Omental fat pad (tissue), 4 donors: ENCODE measurements at places on chromosomes 6 and 20. TPM values are rescaled to one million over a fixed set of nuclear protein-coding genes. Genes with fewer than 3 reads are reported as not detected.

Gene WFDC5
- total RNA-seq = not detected

DNA sequence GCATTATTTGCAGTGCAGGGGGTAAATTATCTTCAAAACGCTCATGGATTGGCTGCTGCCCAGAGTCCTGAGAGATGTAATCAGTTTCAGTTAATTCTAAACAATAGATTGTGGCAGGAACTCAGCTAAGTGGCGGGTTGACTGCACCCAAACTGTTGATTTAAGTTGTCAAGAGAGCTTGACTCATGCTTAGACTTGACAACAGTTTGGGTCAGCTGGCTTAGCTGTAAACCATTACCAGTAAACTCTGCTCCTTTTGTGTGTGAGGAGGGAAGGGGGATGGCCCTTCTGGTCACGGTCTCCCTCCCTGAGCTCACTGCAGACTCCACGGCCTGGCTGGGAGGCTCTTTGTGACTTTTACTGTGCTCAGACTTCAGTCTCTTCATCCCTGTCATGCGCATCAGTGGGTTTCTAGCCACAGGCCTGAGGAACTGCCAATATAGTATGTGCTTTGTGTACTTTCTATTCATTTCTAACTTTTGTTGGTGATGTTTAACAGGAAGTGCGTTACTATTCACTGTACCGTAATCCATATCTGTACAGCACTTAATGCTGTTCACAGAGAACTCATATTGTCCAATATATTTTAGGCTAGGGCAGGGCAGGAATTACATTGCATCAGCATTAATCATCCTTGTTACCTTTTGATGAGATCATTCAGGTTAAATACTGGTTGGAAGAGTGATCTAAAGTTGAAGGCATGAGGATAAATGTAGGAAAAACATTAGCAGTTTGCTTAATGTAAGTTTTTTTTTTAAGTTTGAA lies 488.3 kb downstream of the CDKAL1 start:
- DNase-seq = no peak

GRCh38 chr6:33863723-33864440 lies 60.1 kb upstream of the MLN start:
- no peak for DNase-seq

DNA sequence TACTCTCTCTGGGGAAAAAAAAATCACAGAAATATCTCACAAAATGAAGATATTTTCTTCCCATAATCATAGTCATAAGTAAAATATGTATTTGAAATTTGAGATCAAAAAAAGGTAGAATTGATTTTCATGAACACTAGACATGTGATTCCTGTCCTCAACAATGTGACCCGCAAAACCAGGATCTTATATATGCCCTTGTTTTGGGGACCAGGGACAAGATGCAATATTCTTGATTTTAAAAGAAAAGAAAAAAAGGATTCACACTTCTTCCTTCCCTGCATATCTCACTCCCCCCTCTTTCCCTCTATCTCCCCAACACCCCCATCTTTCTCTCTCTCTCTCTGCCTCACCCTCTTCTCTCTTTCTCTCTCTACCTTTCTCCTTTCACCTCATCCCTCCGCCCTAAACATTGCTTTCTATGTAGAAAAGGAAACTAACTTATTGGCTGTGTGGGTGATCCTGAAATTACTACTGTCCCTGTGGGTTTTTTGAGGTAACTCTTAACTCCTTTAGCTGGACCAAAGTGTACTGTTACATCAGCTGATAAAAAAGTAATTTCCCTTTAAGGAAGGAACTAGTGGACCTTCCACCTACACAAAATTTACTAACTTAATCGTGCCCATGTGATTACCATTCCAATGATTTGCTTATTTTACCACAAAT lies 85.6 kb downstream of the AIG1 start:
- no peak for DNase-seq

- no peak for DNase-seq
Observed at GRCh38 chr20:64069614-64070243, 6.7 kb downstream of the TCEA2 start.

DNA sequence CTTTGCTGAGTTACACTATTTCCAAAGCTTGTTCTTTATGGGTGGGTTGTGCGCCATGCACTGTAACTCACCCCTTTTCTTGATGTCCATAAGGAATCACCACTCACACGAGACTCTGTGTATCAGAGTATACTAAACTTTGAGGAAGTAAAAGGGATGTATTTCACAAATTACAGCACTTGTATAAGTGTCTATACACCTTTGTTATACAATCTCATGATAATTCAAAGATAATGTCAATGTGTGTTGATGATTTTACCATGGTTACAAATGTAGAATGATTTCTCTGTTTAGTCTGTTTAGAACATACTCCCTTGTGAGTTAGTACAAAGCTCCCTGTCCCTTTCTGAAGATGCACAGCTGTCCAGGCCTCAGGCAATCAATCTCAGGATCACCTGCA lies 922.2 kb upstream of the MAP3K7 start:
- no peak for DNase-seq

GRCh38 chr6:130306377-130306776 lies 59.4 kb upstream of the TMEM200A start:
- DNase-seq = no peak

DNA sequence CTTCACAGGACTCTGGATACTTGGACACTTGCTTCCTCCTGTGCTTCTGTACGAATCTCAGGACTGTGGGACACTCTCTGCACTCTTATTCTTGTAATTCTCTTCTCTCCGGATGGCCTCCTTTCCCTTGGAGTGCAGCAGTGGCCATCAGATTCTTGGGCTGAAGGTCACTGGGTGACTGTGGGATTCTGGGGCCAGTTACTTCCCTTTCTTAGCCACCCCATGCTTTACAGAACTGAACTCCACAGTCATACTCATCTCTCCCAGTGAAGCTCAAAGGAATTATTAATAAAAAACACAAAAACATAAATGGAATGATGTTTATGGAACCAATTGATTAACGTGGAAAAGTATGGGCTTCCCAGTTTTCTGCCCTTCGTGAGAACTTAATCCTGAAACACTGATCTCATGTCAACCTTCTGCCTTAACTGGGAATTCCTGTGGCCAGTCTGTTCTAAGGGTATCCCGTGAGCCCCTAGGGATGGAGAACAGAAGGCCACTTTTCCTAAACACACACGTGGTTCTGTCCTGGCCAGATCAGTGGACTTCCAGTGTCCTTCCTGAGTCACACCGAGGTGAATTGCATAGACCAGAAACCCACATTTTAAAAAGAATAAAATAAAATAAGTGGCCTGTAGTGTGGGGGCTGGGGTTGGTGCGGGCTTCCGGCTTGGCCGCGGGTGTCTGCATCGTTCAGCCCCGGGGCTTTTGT lies 23.6 kb upstream of the HLA-E start:
- DNase-seq = no peak
